ENCODE measurements at places on chromosomes 11 and 22. TPM values are rescaled to one million over a fixed set of nuclear protein-coding genes. Genes with fewer than 3 reads are reported as not detected.

Gene GRIK4
- not detected for total RNA-seq

Gene OR10S1
- total RNA-seq: not detected

Gene UPB1
- total RNA-seq: 0.13 TPM

Gene EMID1
- total RNA-seq: 1.1 TPM

Gene CNGA4
- total RNA-seq: 0.16 TPM

Gene OR5A1
- not detected for total RNA-seq

Gene TOLLIP
- total RNA-seq: 30.6 TPM

Gene MPZL3
- 1.9 TPM for total RNA-seq

Gene BTG4
- not detected for total RNA-seq

Gene MIOX
- total RNA-seq: not detected

Gene NAALADL1
- 38.9 TPM for total RNA-seq

Gene TPCN2
- total RNA-seq: 10.9 TPM

Gene C11orf86
- not detected for total RNA-seq

Gene FOXRED2
- 7.2 TPM for total RNA-seq

Gene TREH
- total RNA-seq: not detected

Gene OR51B2
- total RNA-seq: not detected

Gene UBQLN3
- total RNA-seq: under 0.01 TPM

Gene C1QTNF5
- 11.9 TPM for total RNA-seq

Gene RTN4RL2
- 4.5 TPM for total RNA-seq

Gene P2RY6
- not detected for total RNA-seq

Gene CSTPP1
- 38.4 TPM for total RNA-seq

Gene FREY1
- total RNA-seq: not detected

Gene MYOD1
- 5.3 TPM for total RNA-seq

Gene CCDC116
- total RNA-seq: 0.16 TPM

Gene ROBO3
- total RNA-seq: 23.5 TPM

Gene KLHDC7B
- total RNA-seq: not detected

Gene SCGB2A2
- not detected for total RNA-seq
